ENCODE measurements at places on chromosomes 16 and 17.

- no peak for DNase-seq
Observed at GRCh38 chr17:5344914-5345313, 62.8 kb downstream of the RABEP1 start.

- DNase-seq, result no peak
Observed at GRCh38 chr16:65771707-65772106, 594.8 kb upstream of the CDH5 start.

DNA sequence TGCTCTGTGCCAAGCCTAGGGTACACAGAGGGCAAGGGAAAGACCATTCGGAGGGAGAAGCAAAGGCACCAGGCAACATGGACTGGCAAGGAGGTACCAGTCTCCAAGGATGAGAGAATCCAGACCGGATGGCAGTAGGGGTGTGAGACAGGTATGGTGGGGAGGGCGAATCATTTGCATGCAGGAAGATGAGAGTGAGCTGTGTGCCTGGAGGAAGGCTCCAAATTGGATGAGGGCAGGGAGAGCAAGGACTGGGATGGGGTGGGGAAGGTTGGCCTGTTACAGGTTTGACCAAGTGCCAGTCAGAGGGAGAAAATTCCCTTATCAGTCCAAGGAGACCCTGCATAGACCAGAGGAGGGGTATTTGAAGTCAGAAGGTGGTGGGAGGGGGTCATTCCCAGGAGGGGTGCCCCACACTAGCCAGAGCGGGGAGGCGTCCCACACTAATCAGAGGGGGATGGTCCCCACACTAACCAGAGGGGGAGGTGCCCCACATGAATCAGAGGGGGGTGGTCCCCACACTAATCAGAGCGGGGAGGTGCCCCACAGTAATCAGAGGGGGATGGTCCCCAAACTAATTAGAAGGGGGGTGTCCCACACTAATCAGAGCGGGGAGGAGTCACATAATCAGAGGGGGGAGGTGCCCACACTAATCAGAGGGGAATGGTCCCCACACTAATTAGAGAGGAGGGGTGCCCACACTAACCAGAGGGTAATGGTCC is 737 bp downstream of the CANT1 start:
- DNase-seq, result no peak

GRCh38 chr17:80169784-80170500 is at the start of gene CARD14:
TSS of gene CARD14 (plus strand) at chr17:80170030. CDS start at chr17:80181439, 11,409 bp downstream.
- peak; percentile 63 for DNase-seq

DNA sequence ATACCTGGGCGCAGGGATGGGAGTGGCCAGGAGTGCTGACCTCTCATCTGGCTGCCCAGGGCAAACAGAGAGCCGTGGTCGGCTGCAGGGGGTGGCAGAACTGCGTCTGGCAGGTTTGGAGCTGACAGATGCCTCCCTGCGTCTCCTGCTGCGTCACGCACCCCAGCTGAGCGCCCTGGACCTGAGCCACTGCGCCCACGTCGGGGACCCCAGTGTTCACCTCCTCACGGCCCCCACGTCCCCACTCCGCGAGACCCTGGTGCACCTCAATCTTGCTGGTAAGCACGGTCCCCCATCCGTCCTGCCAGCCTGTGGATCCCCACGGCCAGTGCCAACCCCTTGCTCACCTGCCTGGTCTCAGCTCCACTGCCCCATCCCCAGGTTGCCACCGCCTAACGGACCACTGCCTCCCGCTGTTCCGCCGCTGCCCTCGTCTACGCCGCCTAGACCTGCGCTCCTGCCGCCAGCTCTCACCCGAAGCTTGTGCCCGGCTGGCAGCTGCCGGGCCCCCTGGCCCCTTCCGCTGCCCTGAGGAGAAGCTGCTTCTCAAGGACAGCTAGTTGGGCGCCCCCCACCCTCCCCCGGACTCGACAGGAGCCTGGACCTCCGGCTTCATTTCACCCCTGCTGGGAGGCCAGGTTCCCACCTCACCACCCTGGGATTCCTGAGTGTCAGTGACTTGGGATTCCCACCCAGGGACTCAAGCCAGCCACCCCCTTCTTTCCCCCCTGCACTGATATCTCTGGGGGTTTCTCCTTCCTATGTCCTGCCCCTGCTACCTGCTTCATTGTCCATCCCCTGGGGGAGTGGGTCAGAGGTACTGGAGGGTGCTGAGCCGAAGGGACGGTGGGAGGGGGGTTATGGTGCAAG is 2.0 kb upstream of the ORAI3 start:
- DNase-seq, result no peak

GRCh38 chr17:36858119-36859002 is 78.9 kb upstream of the LHX1 start:
- no peak for DNase-seq

GRCh38 chr17:11278992-11279270 is 37.9 kb downstream of the SHISA6 start:
- no peak for DNase-seq

- DNase-seq, result no peak
Observed at GRCh38 chr17:17508646-17509591, 12.7 kb upstream of the RASD1 start.

- no peak for DNase-seq
Observed at GRCh38 chr16:85310868-85311585, 198.8 kb upstream of the CIBAR2 start.

DNA sequence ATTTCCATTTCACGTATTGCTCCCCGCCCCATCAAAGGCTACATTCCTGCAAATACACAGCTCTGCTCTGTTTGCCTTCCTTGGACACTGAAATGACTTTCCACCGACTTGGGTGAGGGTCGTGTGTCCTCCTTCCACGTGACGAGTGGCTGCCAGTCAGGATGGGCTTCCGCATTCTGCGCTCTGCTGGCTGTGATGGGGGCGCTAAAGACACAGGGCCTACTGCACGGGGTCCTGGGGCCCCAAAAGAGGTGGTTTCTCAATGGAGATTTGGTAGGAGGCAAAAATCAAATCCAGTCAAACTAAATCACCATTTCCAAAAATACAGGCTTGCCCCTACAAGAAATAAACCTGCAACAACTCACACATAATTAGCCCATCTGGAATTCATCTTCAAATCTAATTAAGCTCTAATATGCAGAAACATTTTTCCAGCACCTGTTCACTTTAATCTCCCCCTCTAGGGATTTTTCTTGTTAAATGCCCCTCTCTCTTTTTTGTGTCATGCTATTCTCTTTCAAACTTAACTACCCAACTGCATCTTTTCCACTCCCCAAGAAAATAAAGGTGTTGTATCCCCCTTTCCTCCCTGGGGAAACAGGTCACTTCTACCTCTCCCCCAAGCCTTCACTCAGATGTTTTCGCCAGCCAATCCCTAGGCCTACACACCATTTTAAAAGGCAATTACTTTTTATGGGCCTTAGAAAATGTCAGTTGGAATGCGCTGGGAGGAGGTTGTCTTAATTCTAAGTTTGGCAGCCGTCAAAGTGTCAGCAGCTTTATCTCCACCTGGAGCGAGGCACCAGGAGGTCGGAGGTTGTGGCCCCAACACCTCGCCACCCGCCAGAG is 21.9 kb upstream of the FAAP100 start:
- DNase-seq, result no peak

Data from iPS-NIHi11 (cell line).